ENCODE measurements at places on chromosomes 3 and 15.
A peak's percentile ranks its signal among the peaks of the same experiment; 100 is the strongest.

- no peak for DNase-seq
Measured at GRCh38 chr3:39268549-39268900, 11.3 kb downstream of the CX3CR1 start.

GRCh38 chr3:30319713-30320112, 286.7 kb upstream of the TGFBR2 start:
- DNase-seq = no peak

- peak; percentile 67 for DNase-seq
Measured at GRCh38 chr3:151918253-151919029, 45.0 kb downstream of the SUCNR1 start.

- DNase-seq = no peak
Measured at GRCh38 chr3:32577581-32578556, 7.2 kb upstream of the DYNC1LI1 start.

DNA sequence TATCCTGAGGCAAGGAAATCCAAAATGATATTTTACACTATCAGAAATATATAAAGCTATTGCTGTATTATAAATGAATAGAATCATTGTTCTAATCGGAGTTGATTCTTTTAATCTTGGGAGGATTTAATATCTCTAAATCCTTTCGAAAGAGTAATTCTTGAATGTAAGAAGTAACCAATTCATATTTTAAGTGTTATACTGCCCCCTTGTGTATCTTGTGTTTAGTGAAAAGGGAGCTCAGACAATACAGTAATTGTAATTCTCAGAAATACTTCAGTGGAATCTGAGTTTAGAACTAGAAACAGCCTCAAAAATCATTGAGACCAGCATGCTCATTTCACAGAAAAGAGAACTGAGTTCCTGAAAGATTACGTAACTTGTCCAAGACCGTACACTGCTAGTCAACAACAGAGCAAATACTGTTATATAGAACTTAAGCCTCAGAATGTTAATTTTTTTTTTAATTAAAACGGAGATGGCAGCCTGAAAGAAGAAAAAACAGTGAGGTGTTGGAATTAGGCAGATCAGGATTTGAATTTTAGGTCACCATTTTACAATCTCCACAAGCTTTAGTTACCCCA, 42.9 kb downstream of the PLCH1 start:
- DNase-seq = peak; percentile 51

DNA sequence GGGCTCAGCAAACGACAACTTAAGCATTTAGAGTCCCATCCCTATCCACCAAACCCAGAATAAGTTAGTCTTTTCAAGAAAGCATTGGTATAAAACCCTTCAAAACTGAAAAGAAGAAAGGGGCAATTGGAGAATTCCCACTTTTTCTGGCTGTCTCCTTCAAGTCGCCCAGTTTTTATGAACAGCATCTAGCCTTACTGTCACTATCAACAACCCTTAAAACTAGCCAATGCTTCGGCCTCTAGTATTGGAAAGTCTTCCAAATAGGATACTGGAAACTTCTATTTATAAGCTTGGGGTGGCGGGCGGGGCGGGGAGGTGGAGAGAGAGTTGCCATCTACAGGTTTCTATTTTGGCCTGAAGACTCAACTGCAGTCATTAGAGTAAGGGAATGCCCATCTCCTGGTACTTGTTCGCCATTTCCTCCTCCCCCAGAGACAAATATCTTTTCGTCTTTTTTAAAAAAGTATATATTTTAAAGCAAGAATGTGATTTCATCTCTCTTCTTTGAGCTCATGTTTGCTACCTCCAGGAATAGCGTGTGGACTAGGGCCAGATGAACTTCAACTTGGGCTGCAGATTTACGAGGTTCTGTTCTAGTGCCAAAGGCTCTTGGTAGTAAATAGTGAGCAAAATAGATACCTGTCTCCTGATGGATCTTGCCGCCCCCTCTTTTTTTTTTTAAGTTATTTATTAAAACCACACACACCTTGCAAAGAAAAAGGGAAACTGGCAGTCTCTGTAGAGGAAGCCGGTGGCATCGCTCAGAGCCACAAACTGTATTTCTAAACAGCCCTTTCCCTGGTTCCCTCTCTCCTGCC, 2.7 kb downstream of the BCL6 start:
- DNase-seq = no peak

DNA sequence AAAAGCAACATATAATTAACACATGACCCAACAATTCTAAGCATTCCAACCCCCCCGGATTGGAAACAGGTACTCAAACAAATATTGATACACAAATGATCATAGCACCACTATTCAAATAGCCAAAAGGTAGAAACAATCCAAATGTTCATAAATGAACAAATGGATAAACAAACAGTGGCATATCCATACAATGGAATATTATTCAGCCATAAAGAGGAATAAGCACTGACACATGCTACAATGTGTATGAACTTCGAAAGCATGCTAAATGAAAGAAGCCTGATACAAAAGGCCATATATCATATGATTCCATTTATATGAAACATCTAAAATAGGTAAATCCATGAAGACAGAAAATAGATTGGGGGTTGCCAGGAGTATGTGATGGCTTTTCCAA, 62.8 kb downstream of the XRN1 start:
- no peak for DNase-seq

GRCh38 chr3:160643994-160644393, 33.0 kb upstream of the ARL14 start:
- no peak for DNase-seq

- DNase-seq = no peak
Measured at GRCh38 chr3:43400781-43401730, 114.7 kb downstream of the SNRK start.

- no peak for DNase-seq
Measured at GRCh38 chr3:56467801-56468183, 475 bp downstream of the ERC2 start.

Data from NCI-H1417 treated with DMSO at 0.1 percent for 48 hours (cell line).